ENCODE measurements at places on chromosomes 3 and 15.

DNA sequence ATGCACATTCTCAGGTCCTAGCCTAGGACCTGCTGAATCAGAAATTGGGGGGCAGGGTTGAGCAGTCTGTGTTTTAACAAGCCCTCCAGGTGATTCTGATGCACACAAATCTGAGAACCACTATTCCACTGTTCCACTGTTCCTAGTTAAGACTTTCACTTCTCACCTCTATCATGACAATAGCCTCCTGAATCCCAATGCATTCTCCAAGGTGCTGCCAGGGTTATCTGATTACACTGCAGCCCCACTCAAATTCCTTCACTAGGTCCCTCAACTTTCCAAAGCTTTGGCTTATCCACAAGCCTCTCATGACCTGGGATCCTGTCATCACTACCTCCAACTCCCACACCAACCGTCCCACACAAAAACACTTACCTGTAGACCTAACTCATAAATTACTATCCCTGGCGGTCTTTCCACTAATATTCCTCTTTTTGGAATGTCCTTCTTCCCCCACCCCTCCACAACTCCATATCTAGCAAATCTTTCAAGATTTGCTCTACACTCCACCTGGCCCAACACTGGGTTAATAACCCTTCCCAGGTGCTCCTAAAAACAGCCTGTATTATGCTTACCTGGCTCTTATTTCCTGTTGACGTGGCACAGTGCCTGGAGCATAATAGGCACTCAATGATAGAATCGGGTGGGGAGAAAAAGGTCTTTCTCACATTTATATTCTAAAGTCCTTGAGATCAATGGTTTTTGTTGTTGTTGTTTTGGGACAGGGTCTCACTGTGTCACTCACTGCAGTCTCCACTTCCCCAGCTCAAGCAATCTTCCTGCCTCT, 27.2 kb downstream of the TBL1XR1 start:
- DNase-seq, result peak; percentile 66

DNA sequence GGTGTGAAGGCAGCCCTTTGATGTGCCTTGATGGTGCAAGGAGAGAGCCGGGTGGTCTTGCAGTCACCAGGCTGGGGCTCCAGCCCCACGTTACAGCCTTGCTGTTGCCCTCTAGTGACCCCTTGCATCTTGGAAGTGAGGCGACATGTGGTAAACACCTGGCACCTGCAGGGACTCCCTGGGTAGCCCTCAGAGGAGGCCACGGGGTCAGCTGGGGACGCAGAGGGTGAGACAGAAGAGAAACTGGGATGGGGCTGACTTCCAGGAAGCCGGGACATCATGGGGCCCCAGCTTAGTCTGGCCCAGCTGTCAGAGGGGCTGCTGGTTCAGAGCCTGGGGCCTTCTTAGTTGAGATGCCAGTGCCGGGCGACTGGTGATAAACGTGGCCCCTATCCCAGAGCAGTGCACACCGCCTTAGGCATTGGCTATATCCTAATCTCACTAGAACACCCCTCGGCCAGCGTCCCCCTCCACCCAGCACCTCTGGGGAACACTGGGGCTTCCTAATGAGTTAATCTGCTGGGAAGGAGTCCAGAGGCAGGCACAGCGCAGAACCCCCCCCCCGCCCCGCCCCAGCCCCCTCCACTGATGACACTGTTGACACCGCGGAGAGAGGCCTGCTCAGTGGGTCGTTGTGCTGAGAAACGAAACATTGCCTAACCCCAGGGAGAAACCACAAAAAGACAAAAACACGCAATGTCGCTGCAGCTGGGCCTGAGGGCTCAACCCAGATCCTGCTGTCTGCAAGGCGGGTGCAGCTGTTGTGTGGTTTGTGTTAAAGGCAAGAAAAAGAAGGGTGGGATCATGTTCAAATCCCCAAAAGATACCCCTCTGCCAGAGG, 60.5 kb upstream of the KLF13 start:
- DNase-seq, result no peak

GRCh38 chr15:73748730-73749129, 4.4 kb downstream of the INSYN1 start:
- DNase-seq, result no peak

DNA sequence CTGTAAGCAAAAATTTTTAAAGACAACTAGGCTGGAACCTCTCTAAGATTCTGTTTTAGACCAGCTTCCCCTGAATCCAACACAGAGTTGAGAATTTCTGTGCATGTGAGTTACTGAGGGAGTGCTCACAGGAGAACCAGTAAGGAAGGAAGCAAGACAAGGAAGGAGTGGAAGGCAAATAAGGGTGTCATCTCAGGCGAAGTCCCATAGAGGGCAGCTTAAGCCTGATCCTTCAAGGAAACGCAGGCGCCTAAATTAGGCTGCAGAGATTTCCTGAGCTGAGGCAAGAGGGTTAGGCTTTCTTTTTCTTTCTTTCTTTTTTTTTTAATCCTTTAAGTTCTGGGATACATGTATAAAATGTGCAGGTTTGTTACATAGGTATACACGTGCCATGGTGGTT, 36.2 kb upstream of the COL6A6 start:
- peak; percentile 92 for DNase-seq

- DNase-seq, result peak; percentile 16
Measured at GRCh38 chr3:166713787-166714186, 666.3 kb downstream of the ZBBX start.
